Kidney (tissue), 22 donors: ENCODE measurements at places on chromosomes 2 and 18. TPM values are rescaled to one million over a fixed set of nuclear protein-coding genes. Genes with fewer than 3 reads are reported as not detected.

DNA sequence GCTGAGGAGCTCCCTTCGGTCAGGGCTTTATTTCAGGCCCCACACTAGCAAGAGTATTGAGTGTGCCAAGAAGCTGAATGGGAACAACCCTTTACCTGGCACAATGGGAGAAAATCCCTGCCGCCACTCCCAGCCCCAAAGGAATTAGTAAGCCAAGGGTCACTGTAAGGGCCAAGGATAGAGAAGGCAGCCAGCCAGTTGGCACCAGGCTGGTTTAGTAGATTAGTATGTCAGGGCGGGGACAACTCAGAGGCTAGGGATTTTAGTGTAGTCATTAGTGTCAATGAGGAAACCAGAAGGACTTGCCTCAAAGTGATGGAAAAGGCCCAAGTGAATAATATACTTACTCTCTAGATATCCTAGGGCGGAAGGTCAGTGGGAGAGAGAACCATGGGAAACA, 34.9 kb upstream of the CYP26B1 start:
- DNase-seq, result no peak

GRCh38 chr18:45783097-45784075, 42.1 kb upstream of the SIGLEC15 start:
- DNase-seq, result no peak

DNA sequence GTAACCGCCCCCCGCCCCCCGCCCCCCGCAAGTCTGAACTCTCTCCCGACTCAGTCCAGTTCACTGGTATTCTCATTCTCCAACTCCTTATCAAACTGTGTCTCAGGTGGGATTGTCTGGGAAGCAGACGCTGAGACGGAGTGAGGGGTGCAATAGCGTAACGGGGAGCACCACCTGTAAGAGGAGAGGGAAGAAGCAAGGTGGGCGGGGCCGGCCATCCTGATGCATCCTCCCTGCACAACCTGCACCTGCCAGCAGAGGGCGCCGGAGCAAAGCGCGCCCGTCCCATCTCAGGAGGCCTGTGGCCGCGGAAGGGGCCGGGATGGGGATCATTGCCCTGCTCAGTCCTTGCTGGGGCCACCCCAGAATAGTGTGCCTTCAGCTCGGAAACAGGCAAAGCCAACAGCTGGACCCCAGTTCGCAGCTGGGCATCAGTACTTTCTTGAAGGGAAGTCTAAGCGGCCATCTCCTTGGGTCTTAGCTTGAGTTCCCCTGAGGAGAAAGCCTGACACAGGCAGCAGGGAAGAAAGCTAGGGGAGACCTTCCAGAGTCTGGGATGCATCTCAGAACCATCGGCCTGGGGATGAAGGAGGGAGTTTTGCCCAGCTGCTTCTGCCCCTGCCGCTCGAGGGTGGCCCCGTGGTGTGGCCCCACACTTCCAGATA, 208.0 kb downstream of the TFCP2L1 start:
- peak; percentile 54 for DNase-seq

DNA sequence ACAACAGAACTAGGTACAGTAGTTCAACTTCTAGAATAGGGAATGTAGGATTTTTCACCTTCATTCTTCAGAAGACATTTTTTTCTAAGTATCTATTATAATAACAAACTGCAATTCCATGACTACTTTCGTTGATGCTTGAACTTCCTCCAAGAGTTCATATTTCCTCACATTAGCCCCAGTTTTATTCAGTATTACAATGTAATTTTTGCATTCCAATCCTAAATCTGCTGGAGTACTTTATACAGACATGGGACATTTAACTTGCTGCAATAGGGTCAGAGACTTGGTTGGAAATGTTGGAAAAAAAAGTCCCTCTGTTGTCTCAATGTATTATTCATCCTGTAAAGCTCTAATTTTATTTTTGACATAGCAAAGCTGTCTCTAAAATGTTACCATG, 19.6 kb upstream of the FTCDNL1 start:
- DNase-seq, result no peak

GRCh38 chr2:16227811-16228462, 287.6 kb downstream of the MYCN start:
- no peak for DNase-seq

GRCh38 chr18:27226556-27227075, 41.5 kb upstream of the CHST9 start:
- no peak for DNase-seq

DNA sequence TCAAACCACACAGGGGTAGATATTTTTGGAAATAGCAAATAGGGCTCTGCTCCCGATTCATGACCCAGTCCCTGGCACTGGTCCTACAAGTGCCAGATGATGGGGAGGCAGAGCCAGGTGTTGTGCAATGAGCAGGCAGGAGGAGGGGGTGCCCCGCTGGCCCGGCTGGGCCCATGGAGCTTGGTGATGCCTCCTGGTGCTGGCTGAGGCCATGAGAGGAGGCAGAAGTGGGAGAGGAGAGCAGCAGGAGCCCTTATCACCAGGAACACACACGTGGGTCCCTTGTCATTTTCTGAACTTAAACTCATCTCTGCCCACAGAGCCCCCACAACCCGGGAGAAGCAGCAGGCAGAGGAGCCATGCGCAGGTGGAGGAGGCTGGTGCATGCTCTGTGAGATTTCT, 90.5 kb upstream of the MAPK4 start:
- DNase-seq, result no peak

GRCh38 chr2:189191766-189192165, 12.2 kb upstream of the COL5A2 start:
- no peak for DNase-seq

DNA sequence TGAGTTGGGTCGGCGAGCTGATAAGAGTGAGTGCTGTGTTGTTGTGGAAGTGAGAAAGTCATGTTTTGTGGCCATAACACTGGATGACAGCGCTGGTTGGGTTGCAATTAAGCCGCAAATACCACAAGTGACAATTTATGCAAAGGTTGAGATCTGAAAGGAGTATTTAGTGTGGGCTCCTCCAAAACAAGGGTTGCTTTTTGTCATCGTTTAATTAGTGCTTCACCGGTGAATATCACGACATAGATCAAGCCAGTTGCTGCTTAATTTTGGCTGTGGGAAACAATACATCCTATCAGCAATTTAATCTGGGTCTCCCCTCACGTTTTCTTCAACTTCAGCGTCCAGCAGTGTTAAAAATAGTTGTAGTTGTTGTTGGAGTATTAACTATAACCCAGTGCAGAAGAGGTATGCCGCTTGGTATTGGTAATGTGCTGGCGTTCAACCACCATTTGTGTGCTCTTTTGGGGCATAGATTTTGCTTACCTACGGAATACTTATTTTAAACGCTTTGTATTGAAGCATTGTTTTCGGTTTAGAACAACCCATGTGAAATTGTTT, 662 bp downstream of the ACVR2A start:
- DNase-seq, result peak; percentile 33

PUS10 gene
- polyA plus RNA-seq, result 3.0 TPM

PER2 gene
- 1.8 TPM for polyA plus RNA-seq

TMEM247 gene
- not detected for polyA plus RNA-seq

EGR4 gene
- polyA plus RNA-seq, result not detected
